Renal cortex interstitium (tissue), 15 donors: ENCODE measurements at places on chromosomes 5 and 9. TPM values are rescaled to one million over a fixed set of nuclear protein-coding genes. Genes with fewer than 3 reads are reported as not detected.

Gene CRAT
- polyA plus RNA-seq, result 45.9 TPM

Gene KIF24
- polyA plus RNA-seq, result 6.4 TPM

Gene FOXD4L5
- polyA plus RNA-seq, result 0.24 TPM

Gene DMAC1
- 86.8 TPM for polyA plus RNA-seq

Gene CBY3
- polyA plus RNA-seq, result 0.75 TPM

Gene TSSK1B
- not detected for polyA plus RNA-seq

Gene SH2D3C
- polyA plus RNA-seq, result 13.2 TPM

Gene CNTFR
- polyA plus RNA-seq, result 38.3 TPM

Gene BASP1
- polyA plus RNA-seq, result 90.9 TPM

- no peak for DNase-seq
Measured at GRCh38 chr5:27706832-27707231, 668.4 kb upstream of the CDH9 start.

GRCh38 chr9:134662143-134662876, 20.7 kb downstream of the COL5A1 start:
- DNase-seq, result no peak

DNA sequence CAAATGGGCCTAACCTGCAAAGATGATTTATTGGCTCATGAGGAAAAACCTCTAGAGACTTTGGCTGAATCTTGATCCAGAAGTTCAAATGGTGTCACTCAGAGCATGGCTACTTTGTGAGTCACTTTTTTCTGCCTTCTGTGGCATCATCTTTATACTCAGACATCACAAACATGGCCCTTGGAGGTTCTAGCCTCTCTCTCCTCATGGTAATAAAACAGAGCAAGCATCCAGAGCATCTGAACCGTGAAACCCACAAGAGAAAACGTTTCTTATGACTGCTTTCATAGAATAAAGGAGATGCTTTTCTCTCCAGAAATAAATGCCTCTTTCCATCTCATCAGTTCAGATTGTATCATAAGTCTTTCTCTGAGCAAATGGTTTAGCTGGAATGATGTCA, 780.3 kb downstream of the KCTD16 start:
- no peak for DNase-seq

GRCh38 chr9:117224695-117225094, 190.2 kb downstream of the ASTN2 start:
- no peak for DNase-seq

GRCh38 chr9:69932901-69933300, 110.7 kb upstream of the MAMDC2 start:
- DNase-seq, result no peak

DNA sequence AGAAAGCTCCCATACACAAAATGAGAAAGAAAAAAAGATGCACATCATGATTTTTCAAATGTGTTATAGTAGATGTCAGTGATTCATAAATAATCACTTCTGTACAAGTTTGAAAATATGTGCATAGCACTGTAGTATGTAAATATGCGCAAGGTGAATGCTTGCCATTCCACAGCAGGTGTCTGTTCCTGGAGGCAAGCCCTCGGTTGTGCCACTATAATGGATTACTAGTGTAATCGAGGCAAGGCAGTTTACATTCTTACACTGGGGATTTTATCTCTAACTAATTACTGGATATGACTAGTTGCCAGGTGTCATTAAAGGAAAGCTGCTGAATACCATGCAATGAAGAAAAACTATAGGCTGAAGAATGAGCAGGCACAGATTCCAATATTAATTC, 93.6 kb downstream of the ARHGEF28 start:
- DNase-seq, result no peak

DNA sequence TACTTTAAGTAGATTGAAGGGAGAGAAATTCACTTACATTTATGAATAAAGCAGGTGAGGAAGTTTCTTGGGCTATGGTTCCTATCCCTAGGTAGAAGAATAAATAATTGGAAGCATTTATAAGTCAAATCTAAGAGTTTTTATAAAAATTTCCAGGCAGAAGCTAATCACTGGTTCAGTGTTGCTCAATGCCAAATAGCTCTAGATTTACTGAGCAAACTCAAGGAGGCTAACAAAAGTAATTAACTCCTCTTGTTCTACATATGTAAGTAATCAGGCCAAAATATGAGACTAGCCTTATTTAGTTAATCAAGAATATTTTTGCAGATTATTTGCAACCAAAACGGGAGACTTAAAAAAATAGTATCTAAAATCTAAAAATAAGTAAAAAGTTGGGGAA, 472.3 kb downstream of the PLK2 start:
- no peak for DNase-seq

DNA sequence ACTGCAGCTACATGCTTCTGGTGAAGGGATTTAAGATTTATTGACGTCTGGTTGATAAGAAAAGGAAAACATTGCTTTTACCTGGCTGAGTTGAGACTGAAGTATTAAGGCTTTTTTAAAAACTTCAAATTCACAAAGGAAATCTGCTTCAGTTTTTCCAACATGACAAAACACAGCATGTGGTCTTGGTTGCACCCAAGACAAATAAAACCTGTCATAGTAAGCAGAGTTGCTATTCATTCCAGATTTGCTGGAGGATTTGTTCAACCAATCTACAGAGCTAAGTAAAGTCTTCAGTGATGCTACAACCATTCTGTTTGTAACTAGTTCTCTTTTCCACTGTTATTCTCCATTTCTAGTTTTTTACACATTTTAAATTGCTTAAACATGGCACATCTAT, 11.3 kb downstream of the C5orf63 start:
- no peak for DNase-seq

- peak; percentile 65 for DNase-seq
Measured at GRCh38 chr5:152246401-152246800, 158.7 kb downstream of the NMUR2 start.

GRCh38 chr9:5626727-5627634, 1.9 kb upstream of the RIC1 start:
- DNase-seq, result no peak

DNA sequence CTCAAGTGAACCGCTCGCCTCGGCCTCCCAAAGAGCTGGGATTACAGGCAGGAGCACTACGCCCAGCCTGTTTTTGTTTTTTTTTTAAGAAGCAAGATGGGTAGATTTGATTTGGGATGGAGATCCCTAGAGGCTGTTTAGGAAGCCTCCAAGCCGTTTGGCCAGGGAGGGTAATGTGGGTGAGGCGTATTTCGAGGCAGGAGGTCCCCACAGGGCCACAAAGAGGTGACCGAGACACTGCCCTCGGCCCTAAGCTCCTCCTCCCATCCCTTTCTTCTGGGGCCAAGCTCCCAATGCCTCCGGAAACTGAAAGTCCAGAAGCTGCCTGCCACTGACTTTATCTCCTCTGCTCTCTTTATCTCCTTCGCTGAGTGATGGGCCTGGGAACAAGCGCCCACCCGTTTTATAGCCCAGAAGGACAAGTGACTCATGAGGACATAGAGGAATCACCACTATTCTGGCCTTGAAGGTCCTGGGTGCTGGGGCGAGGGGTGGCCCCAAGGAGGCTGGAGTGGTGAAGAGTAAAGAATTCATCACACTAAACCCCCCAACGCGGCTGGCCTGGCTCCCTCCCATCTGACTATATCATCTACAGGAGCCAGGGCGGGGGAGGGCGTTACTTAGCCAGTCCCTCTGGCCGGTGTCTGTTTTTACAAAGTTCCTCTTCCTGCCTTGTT, 2.0 kb upstream of the RALGDS start:
- no peak for DNase-seq

DNA sequence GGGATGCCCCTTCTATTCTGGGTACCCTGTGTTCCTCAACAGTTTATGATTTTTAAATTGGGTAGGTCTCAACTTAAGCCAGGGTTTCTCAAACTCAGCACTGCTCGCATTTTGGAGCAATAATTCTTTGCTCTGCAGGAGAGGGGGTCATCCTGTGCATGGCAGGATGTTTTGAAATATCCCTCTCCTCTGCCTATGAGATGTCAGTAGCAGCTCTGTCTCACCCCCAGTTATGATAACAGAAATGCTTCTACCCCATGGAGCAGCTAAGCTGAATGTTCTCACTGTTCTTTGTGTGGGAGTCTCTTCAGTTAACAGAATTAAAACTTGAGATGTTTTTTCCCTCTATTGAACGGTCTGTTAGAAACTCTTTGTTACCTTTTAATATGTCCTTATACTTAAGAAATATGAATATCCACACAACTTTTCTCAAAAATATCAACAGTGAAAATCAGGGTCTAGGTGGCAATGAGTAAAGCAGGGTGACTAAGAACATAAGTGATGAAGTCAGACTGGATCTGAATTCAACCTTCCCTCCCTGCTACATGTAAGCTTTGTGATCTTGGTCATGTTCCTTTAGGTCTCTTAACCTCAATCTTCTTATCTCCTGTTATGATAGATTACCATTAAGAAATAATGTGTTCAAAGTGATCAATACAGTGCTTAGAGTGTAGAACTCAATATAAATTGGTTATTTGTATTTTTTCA, 89.0 kb downstream of the CAMK4 start:
- DNase-seq, result no peak

DNA sequence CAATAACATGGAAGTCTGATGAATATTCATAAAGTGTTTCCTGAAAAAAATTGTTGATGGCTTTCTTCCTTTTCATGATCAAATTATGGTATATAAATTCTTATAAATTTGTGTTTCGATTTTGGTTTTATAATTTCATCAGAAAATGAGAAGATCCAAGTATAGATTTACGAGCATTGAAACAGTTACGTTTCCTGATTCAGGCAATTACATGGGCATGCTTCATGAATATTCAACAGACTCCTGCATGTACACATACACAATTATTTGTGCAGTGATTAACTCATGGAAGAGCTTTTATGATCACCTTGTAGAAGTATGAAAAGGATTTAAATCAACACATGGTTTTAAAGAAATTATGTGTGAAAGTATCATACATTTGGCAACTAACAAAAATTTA, 136.7 kb downstream of the MPDZ start:
- DNase-seq, result no peak

- no peak for DNase-seq
Measured at GRCh38 chr9:93155716-93156474, 21.8 kb upstream of the NINJ1 start.

GRCh38 chr9:112006361-112007020, 109.9 kb downstream of the UGCG start:
- no peak for DNase-seq

DNA sequence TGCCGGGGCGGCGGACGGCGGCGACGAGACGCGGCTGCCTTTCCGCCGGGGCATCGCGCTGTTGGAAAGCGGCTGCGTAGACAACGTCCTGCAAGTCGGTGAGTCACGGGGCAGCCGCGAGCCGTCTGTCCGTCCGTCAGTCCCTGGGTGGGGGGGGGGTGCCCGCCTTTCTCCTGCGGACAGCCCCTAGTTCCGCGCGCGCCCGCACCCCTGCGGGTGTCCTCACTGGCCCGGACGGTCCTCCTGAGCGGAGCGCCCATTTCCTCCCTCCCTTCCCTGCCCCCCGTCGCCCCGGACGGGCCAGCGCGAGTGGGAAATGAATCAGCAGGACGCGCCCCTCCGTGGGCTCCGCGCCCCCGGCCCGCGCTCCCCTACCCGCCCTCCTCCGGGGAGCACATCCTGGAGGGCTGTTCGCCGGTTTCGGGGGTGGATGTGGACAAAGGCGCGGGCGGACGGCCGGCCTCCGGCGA, 828 bp downstream of the ZSWIM6 start:
- no peak for DNase-seq

- no peak for DNase-seq
Measured at GRCh38 chr5:55601204-55601618, 66.4 kb upstream of the PLPP1 start.

GRCh38 chr5:132497488-132497997, 7.0 kb upstream of the IRF1 start:
- no peak for DNase-seq

GRCh38 chr5:96758621-96759020, 49.1 kb downstream of the ERAP1 start:
- DNase-seq, result no peak
